ENCODE measurements at places on chromosomes 7 and 10.

DNA sequence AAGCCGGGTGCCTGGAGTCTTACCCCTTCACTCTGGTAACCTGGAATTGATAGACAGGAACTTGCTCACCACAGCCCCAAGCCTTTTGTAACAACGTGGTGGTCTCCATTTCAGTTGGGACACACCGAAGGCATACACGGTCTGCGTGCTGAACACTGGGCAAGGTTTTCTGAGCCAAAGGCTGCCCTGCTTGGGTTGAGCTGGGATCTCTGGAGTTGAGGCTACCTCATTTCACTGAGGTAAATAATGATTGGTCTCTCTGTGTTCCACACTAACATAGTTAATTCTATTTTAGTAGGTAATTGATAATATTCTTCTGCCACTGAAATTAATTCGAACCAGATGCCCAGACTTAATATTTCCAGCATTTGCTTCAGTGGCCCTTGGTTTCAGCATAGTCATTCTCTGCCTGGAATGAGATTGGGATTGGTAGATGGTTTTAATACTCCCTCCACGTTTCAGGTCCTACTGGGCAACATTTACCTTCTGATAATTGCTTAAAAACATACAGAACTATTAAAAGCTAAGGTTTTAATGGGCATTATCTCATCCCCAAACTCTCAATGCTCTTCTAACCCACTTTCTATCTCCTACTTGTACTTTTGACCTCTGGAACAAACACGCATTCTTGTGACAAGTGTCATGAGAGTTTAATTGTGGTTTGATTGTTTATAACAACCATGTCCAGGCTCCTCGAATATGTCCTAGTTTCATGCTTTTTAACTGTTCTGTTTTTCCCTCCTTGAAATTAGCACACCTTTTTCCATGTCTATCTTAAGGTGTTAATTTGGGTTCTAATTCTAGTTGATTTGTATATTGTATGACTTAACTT is 202.3 kb upstream of the KLF6 start:
- DNase-seq = no peak

- DNase-seq = no peak
Observed at GRCh38 chr10:79376078-79376628, 28.9 kb downstream of the PPIF start.

- no peak for DNase-seq
Observed at GRCh38 chr10:11521860-11522259, 89.6 kb downstream of the USP6NL start.

DNA sequence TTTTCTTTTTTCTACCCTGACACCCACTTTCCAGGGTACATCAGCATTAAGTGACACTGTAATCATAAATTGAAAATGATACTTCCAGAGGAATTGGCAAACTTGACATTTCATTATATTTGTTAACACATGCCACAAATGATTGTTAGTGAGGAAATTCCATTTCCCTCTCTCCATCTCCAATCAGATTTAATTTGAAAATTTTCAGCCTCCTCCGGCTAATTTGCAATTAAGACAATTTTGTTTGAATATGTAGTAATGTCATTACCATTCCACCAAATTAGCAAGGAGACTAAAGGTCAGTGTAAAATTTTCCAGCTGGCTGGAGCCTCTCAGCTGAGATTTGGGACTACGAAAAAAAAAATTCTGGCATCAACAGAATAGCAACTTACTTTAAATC is 242.7 kb downstream of the FOXP2 start:
- no peak for DNase-seq

DNA sequence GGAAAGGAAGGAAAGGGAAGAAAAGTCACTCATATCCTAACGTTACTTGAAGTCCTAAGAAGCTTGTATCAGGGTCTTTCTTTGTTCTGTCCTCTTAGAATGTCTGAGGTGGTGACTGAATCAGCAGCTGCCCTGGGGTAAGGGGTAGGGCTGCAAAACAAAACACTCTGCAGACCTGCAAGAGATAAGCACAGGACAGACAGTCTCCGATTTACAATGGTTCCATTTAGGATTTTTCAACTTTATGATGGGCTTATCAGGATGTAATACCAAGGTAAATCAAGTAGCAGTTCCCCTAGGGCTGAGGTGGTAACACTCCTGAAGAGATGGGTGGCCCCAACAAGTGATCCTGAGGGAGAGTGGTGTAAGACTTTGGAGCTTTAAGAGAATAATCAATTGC is 16.5 kb downstream of the KDM7A start:
- no peak for DNase-seq

DNA sequence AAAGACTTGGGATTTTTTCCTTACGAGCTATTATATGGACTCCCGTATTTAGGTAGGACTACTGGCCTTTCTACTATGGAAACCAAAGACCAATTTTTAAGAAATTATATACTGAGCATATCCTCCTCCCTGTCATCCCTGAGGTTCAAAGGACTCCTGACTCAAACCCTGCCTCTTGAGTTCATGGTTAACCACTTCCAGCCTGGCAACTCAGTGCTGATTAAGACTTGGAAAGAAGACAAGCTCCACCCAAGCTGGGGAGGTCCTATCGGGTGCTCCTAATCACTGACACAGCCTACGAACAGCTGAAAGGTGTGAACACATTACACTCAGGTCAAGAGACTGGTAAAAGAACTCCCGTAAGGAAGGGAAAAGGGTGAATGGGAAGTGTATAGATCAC is 66.8 kb downstream of the LYZL2 start:
- no peak for DNase-seq
